ENCODE measurements at places on chromosomes 6 and 20.

GRCh38 chr20:11230999-11231398 lies 557.2 kb upstream of the JAG1 start:
- no peak for DNase-seq

DNA sequence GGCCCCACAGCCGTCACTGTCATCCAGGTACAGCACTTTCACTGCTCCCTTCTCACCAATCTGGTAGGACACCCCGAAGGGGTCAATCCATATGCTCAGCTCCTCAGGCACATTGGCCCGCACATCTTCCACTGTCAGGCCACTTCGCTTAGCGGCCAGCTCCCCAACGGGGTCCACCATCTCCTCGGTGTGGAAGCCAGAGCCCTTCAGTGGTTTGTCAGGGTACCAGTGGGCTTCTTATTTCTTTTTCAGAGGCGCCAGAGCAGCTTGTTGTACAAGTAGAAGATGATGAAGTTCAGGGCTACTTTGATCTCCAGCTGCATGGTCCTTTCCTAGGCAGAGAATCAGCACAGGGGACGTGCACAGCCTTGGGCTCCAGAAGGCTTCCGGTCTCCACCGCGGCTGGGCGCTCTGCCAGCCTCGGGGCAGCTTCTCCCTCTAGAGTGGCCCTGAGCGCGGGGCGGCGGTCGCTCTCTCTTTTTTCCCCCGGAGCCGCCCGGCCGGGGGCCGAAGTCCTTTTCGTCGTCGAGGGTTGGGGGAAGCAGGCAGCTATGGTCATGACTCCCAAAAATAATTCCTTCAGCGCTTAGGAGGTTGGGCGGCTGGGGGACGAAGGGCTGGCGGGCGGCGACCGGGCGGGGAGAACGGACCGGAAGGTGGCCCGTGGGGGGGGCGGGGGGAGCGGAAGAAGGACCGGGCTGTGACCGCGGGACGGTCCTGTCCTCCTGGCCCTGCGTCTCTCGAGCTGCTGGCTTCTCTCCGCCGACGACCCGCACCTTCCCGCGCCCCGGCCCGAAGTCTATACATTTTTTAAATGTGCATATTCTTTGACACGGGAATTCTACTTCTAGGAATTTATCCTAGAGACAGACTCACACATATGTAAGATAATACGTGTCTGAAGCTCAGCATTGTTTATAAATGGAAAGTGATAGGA lies 6.5 kb upstream of the ZSCAN9 start:
- DNase-seq: peak; percentile 80

- no peak for DNase-seq
These were observed 177.3 kb downstream of the COL9A1 start for GRCh38 chr6:70125602-70126001.

DNA sequence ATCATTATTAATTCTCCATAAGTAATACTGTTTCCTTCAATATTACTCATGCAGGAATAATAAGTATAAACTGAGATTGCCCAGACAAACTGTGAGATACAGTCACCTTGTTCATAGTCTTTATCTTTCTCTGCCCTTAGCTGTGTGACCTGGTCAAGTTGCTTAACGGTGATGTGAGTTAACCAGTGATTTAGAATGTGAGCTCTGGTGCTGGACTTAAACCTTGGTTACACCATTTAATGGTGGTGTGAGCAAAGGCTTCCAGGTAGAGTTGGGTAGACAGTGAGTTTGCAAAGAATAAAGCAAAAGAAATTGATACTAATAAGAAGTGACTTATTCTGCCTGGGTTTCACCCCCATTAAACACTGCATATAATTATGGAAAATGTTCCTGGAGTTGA lies 86.2 kb upstream of the DEFB112 start:
- DNase-seq: no peak

DNA sequence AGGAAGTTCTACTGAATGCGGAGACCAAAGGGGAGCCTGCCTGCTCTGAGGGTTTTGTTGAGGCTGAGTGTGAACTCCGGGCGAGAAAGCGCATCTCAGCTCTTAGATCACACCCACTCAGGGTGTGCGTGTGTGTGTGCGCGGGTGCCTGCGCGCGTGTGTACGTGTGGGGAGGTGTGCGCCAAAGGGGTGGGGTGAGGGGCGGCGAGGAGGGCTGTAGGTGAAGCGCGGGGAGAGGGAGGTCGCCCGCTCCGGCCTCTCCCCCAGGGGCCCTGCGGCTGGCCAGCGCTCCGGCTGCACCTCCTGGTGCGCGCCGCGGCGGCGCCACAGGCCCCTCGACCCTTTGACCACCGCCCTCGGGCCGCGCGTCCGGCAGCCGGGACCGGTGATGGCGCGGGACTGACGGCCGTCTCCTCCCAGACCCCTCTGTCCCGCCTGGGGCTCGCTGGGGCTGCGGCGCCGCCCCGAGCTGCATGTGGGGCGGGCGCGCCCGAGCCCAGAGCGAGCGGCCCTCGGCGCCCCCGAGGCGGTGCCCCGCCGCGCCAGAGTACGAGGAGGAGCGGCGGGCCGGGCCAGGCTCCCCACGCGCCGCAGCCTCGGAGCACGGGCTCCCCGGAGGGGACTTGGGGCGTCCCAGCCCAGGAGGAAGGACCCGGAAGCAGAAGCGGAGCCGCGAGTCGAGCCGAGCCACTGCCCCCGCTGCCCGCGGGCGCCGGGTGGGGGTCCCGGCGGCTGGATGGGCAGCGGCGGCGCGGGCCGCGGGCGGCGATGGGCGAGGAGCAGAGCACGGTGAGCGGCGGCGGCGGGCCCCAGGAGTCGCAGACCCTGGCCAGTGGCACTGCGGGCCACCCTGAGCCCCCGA lies at the start of gene RNF217:
TSS of gene RNF217 (plus strand) at position 661 of the 862 bp plus-strand sequence. CDS start at position 769, 108 bp downstream.
- DNase-seq: peak; percentile 45

DNA sequence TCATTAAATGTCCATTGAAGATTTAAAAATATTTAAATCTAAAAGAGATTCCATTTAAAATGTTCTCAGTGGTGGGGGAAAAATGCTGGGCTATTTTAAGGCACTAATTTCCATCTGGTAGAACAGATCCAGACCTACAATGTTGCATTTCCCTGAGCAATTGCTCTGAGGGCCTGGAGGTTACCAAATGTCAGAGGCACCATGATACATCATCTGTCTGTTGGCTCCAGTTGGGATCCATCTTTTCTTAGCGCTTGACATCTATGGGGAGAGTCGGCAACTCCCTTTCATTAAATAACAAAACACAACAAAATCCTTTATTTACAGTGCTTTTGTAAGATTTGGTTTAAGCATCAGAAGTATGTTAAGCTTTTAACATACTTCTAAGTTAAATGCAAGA lies 224.5 kb downstream of the FOXC1 start:
- no peak for DNase-seq

- DNase-seq: peak; percentile 68
These were observed at the start of gene POM121L2 for GRCh38 chr6:27312146-27312949. TSS of gene POM121L2 (minus strand) at chr6:27312273. CDS start at chr6:27312170, 103 bp downstream.

GRCh38 chr20:57669632-57670031 lies 40.2 kb downstream of the PMEPA1 start:
- DNase-seq: no peak

- DNase-seq: no peak
These were observed 123.0 kb downstream of the DTNBP1 start for GRCh38 chr6:15539722-15540270.

DNA sequence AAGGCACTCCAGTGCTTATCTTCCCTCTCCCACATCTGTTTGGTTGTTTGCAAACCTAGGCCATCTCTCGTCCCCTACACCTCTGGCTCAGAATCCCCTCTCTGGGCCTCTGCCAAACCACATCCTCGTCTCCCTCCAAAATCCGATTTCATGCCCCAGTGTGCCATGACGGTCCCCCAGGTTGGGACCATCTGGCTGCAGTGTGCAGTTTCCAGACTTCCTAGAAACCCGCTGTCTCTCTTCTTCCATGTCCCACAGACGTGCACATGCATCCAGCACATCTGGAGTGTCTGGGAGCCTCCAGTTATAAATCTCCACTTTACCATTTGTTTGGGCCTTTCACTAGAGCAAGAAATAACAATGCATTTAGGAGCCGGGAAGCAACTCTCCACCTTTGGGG lies 316.2 kb downstream of the KIF16B start:
- DNase-seq: no peak

DNA sequence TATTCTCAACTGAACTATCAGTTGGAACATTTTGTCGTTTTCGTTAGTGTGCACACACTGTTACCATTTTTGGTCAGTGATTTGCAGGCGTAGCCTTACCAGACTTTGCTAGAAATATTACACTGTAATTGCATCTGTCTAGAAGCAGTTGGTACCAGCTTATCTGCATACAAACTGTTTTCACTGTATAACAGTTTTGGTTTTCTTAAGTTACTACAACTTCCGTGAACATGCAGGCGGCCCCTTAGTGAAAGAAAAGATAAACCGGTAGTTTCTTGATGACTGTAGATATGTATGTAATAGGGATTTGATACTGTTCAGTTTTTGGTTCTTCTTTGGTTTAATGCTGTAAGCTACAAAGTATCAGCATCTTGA lies 1.3 kb downstream of the DSTN start:
- peak; percentile 69 for DNase-seq

GRCh38 chr20:13915284-13915683 lies 75.1 kb downstream of the SEL1L2 start:
- DNase-seq: no peak

- DNase-seq: no peak
These were observed 153.4 kb downstream of the MBOAT1 start for GRCh38 chr6:20058912-20059311.

DNA sequence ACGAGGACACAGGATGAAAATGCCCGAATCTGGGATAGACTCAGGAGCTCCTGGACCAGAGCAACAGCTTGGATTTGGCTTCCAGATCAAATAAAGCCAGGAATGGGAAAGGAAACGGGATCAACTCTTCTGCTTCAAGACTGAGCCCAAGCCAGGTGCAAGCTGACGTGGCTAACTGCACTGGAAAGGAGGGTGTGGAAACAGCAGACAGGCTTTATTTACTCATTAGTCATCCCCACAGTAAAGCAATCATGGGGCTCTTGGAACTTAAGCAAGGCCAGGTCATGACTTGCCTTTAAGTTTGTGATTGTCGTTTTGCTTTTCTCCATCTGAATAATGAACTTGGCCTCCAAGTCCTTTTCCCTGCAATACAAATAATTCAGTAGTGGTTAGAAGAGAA lies 45.2 kb downstream of the KIF16B start:
- no peak for DNase-seq

DNA sequence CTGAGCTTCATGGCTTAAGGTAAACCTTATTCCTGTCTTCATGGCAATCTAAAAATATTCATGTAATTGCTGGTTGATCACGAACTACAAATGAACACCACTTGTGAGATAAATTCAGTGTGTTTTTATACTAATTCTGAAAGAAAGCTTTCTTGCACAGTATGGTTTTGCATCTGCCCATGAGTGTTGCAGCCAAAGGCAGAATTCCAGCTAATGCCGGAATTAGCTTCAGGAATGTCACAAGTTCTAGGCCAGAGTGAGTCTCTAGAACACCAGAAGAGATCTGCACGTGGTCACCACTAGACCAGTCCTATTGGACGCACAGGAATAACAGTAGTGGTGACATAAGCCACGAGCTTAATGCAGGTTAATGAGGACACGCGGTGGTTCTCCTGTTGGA lies 223.7 kb downstream of the CDH4 start:
- no peak for DNase-seq

GRCh38 chr6:168183613-168183970 lies 104.6 kb upstream of the FRMD1 start:
- no peak for DNase-seq

GRCh38 chr20:56558968-56559367 lies 25.9 kb downstream of the FAM209B start:
- DNase-seq: no peak

DNA sequence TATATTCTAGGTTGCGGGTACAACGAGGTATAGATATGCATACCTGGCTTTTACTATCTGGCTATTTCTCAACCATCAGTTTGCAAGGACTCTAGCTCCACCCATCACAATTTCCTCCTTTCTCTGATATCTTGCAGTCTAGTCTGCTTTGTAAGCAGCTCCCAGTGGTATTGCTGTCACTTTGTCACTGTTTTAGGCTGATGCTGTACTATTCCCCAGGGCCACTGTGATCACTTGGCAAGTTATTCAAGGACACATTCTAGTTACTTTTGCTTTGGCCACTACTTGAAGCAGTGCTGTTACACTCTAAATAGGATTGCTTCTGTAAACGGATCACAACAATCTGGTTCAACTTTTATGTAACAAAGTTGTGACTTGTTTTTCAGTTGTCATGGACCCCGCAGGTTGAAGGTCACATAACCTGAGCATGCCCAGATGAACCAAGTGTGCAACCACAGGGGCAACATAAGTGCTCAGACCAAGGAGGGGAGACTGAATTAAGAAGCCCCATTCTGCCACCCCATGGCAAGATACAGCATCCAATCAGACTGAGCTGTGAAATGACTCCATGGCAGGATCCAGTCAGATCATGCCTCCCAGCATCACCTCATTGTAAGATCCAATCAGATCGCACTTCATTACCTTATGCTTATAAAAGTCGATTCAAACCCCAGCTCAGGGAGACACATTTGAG lies 588.4 kb upstream of the CITED2 start:
- no peak for DNase-seq

DNA sequence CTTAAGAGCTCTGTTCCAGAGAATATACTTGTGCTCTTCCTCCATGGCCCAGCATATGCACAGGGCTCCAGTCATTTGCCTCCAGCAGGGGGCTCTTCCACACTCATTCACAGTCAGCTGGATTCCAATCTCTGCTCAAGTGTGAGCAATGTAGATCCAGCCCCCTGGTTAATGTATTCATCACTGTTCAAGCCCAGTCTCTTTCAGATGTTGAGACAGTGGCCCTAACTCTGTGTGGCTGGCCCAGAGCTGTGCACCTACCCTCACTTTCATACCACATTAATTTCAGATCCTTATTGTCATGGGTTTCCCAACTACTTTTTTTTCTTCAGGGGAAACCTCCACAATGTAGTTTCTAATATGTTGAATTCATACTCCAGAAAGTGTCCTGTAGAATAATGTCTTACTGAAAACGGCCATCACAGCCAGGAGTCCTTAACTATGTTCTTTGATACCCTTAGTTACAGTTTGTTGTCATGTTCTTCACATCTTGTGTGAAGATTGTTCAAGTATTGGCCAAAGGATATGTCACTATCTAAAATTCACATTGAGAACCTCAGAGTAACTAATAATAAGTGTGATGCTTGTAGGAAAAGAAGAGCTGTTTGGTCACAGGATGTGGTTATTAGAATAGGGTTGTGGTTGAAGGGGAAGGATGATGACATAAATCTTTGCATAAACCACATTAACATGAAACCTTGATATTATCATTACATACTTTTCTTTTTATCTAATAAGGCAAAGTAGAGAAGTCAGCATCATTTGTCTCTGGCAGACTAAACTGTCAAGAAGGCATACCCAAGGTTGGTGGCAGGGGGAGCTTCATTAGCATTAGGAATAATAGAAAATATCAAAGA lies 14.4 kb upstream of the HLA-DQA1 start:
- DNase-seq: peak; percentile 38

GRCh38 chr6:149948011-149948410 lies 6.2 kb downstream of the ULBP2 start:
- no peak for DNase-seq

Data from GM20000 (cell line).